Smooth muscle cell of the pulmonary artery (primary cell): ENCODE measurements at places on chromosomes 1 and 21. TPM values are rescaled to one million over a fixed set of nuclear protein-coding genes. Genes with fewer than 3 reads are reported as not detected.

Gene SLX9
- total RNA-seq, result 9.9 and 12.8 TPM in 2 replicates

Gene CHIA
- total RNA-seq, result not detected in 2 replicates

Gene NBPF6
- total RNA-seq, result 0.07 and 0.10 TPM in 2 replicates

Gene KPRP
- not detected in 2 replicates for total RNA-seq

Gene RUNX3
- total RNA-seq, result 0.36 TPM in 1 of 2 replicates, not detected in the other

Gene MROH7
- 0.39 and 0.73 TPM in 2 replicates for total RNA-seq

Gene DYRK1A
- total RNA-seq, result 63.7 and 65.4 TPM in 2 replicates

Gene CYYR1
- total RNA-seq, result under 0.01 TPM in 1 of 2 replicates, not detected in the other

Gene UBE2G2
- total RNA-seq, result 88.7 and 102 TPM in 2 replicates

Gene SLC25A33
- total RNA-seq, result 3.5 and 5.4 TPM in 2 replicates

Gene EDN2
- total RNA-seq, result not detected in 2 replicates

Gene DENND2C
- total RNA-seq, result 2.0 and 3.0 TPM in 2 replicates
